CD4-positive, alpha-beta T cell treated with Interleukin-4 for 4 hours (primary cell): ENCODE measurements at places on chromosomes 4 and X.

DNA sequence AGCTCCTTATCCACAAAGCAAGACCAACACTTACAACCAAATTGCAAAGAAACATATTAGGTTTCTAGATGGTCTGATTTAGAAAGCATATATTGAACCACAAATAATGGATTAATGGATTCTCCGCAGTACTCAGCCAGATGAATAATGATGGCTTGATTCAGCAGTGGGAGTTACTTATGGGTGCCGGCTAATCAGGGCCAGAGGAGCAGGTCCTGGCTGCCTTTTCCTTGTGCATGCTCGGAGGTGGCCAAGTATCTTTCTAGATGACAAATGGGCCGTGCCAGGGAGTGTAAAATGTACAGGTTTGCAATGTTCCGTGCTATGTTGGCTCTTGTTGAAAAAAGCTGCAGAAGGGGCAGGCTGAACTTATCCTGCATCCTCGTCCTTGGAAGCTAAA is 70.2 kb downstream of the VCX3A start:
- no peak for DNase-seq

DNA sequence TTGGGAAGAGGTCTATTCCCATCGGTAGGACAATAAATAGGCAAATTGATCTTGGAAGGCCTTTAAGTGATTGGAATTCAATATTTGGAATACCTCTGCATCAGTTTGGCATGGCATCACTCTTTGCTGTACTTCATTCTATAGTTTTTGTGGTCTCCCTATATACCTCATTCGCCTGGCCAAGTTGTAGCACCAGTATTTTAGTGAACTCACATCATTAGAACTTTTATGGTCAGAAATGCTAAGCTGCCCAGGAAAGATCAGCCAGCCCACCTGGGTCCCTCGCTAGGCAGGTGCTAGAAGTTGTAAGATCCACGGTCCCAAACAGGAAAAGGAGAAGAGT is 40.3 kb downstream of the ZCCHC13 start:
- DNase-seq = no peak

GRCh38 chrX:31291131-31291530 is 219.3 kb upstream of the FTHL17 start:
- no peak for DNase-seq

- DNase-seq = peak; percentile 20
Measured at GRCh38 chr4:175947117-175947722, 118.4 kb upstream of the WDR17 start.

- no peak for DNase-seq
Measured at GRCh38 chr4:185966997-185967775, 101.8 kb upstream of the TLR3 start.

DNA sequence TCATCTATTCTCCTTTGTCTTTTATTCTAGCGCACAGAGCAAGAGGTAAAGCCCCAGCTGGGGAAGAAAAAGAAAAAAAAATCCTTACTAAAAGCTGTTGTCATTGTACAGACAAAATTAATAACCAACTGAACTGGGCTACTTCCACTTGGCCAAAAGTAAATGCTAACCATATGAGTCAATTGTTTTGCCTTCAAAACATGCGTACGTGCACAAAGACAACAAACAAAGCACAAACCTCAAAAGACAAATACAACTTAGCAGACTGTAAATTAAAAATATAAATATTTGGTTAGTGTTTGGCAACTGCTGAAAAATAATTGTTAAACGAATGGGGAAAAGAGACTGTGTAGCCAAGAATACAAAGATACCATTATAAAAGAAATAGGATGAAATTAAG is 5.9 kb downstream of the EDA2R start:
- DNase-seq = no peak

GRCh38 chr4:158527516-158527915 is 5.8 kb downstream of the RXFP1 start:
- no peak for DNase-seq

- no peak for DNase-seq
Measured at GRCh38 chr4:7805533-7806337, 133.9 kb downstream of the AFAP1 start.

DNA sequence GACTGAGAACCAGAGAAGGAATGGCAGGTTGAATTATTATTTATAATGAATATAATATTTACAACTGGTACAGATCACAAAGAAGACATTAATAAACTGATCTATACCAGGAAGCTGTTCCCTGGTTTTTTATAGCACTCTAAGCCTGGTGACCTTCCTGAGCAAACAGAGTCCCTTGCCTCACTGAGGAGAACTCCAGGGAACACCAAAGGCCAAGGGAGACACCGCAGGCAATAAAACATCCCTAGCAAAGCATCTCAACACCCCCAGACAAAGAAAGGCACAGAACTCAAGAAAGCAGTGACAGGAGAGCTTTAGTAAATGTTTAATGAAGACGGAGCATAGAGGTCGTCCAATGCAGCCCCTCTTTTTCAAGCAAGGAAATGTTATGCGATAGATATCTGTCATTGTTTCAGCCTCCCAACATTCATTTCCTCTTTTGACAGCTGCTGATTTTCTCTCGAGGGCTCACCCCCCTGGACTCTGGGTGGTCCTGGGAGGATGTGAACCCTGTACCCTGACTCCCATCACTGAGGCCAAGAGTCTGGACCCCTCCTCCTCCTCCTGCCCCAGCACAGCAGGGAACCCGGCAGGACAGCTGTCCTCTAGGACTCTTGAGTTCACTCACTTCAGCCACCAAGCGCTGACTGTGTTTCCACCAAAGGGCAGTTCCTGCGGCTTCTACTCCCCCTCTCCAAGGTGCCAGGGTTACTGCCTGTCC is 342.5 kb upstream of the GATB start:
- DNase-seq = no peak

GRCh38 chr4:151600432-151600831 is 160.4 kb downstream of the GATB start:
- no peak for DNase-seq

- DNase-seq = no peak
Measured at GRCh38 chr4:16250661-16251365, 24.5 kb upstream of the TAPT1 start.

- no peak for DNase-seq
Measured at GRCh38 chr4:10007793-10008608, 13.3 kb downstream of the SLC2A9 start.

DNA sequence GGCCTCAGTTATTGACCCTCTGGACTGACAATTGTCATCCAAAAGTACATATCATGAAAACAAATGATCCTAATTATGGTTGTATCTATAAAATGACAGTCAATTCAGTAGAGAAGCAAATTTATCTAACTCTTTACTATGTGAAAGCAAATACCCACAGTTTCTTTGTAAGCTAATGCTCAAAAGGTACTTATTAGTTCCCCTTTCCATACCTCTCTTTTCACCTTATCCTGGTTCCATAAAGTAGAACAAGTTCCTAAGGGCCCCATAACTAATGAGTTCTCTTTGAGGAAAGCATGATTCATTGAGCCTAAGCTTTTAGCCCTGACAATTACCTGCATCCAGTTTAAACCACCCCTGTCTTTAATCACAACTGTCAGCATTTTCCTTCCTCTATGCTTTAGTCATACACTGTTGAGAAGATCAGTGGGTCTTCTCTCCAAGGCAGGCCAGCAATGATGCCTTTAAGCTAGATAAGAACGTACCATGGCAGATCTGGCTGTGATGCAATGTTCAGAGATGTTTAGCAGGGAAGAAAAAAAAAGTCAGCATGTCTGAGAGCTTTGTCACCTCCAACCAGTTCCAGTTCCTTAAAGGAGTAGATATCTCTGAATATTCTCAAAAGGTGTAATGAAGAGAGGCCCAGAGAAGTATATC is 179.7 kb upstream of the RASGEF1B start:
- no peak for DNase-seq

DNA sequence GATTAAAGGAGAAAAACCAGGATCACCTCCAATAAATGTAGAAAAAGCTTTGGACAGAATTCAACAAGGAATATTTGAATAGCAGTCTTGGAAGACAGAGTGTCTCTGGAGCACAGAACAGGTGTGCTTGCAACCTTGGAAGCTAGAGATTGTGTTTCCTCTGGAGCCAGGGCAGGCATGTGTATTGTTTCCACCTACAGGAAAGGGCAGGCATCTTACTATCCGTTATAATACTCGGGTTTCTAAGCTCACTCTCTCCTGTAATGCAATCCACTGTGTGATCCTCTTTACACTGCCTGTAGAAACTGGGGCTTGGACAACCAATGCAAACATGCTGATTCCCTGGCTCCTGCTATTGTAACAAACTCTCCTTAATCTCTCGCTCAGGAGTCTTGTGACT is 14.4 kb downstream of the CCDC110 start:
- no peak for DNase-seq

DNA sequence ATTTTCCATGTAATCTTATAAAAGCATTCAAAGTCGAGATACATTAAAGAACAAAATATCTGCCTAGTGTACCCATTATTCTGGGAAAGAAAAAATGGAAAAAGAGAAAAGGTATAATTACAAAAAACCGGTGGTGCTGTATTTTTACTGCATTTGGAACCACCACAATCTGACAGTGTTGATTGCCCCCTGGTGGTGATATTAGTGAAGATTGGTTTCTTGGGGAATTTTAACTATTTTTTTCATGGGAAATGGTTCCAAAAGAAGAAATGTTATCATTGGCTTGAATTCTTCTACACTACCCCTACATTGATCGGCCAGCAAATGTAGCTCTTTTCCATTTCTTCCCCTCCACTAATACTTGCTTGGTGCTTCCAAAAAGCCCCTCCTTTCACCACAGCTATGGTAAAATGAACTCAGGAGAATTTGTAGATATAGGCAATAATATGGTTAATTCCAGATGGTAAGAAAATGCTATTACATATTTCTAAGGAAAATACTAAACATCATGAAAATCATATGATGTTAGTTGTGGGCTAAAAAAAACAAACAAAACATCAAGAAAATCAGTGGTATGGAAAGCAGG is 50.0 kb downstream of the COX18 start:
- peak; percentile 58 for DNase-seq

DNA sequence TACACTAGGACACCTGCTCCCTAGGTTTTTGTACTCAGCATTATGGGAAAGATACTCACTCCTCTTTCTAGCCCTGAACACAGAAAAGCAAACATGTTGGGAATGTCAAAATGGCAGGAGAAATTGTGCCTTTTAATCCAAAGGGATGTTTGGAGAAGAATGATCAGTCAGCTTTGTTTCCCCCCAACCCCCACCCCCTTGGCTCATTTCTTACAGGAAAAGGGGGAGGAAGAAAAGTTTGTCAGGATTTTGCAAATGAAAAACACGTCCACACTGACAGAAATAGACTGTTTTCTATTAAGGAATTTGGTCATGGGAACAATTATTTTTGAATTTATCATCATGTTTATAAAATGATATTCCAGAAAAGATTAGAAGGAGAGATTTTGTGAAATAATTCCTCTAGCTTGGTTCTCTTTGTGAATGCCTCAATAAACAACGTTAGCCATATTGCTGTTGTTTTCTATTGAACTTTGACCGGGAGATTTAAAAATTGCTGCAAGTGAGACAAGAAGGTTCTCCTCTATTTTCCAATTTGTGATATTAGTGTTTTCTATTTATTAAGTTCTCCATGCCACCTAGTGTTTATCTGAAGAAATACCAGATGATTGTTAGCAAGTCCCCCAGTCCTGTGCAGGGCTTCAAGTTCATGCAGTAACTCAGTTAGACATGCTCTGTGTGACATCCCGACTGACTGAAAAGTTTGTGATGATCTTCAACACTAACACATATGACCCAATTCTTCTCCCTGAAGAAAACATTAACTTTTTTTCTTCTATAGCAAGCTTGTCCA is 31.3 kb upstream of the TFDP3 start:
- DNase-seq = no peak

GRCh38 chr4:82371497-82371896 is 2.3 kb downstream of the HNRNPD start:
- peak; percentile 26 for DNase-seq

DNA sequence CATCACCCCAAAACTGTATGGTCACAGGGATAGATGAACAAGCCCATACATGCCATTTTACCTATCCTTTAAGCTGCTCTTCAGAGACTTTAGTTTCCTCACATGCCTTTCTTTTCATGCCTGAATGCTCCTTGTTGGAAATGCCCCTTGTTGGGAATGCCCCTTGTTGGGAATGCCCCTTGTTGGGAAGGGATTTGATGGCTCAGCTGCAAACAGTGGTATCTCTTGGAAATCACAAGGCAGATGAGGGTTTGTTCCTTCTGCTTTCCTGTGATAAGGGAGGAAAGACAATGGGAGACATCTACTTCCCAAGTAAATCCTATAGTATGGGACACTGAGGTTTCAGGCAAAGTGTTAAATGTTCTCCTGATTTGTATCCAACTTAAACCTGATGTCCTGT is 11.5 kb downstream of the CXCL2 start:
- DNase-seq = no peak

DNA sequence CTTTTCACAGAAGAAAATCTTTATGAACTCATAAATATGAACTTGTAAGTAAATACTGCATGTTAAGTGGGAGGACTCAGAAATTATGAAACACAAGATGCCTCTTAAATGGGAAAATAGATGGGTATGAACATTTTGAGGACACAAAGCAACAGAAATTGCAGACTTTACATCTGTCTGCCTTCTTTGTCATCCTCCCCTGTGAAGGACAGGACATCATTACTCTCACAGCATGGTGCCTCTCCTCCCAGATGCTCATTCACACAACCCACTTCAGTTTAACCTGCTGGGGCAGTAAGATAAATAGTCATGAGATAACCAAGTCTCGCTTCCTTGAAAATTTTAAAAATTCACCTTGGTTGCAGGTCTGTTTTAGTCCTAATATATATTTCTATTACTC is 144.5 kb downstream of the APBB2 start:
- no peak for DNase-seq

- peak; percentile 18 for DNase-seq
Measured at GRCh38 chr4:8403173-8403753, 37.3 kb downstream of the ACOX3 start.

GRCh38 chrX:134202561-134202960 is 34.4 kb upstream of the CCDC160 start:
- no peak for DNase-seq

DNA sequence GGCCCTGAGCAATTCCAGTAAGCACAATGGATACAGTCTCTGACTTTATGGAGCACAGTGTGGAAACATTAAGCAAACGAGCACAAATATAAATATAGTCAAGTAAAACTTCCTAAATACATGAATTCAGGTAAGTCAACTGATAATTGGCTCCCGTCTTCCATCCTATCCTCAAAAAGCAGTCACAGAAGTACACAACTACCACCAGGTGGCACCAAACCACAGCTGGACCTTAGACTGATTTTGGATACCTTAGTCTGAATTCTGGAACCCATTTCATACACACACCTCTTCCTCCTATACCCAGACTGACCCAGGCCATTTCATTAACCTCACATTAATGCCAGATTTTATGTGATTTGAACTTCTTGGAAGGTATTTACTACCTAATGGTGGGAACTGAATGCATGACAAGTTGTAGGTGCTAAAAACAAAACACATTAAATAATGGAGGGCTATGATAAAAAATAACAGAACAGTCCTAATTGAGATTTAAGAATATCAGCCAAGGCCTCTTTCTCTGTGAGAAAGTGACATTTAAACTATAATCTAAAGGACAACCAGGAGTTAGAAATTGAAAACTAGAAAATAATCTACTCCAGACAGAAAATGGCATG is 77.5 kb downstream of the ELF2 start:
- peak; percentile 82 for DNase-seq

- DNase-seq = no peak
Measured at GRCh38 chr4:144171697-144172096, 31.2 kb upstream of the GYPA start.
